Naive thymus-derived CD8-positive, alpha-beta T cell (primary cell): ENCODE measurements at places on chromosomes 4 and X.
A peak's percentile ranks its signal among the peaks of the same experiment; 100 is the strongest.

DNA sequence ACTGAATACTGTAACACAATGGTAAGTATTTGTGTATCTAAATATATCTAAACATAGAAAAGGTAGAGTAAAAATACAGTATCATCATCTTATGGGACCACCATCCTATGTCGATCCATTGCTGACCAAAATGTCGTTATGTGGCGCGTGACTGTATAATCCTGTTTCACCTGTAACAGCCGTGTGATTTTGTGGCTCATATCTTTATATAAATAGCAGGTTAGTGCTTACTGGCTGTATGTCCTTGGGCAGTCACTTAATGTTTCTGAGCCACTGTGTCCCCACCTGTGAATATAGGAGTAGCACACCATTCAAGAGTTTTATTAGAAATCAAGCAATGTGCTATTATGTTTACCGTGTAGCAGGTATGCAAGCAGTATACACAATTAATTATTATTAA, 226.2 kb upstream of the FAT1 start:
- DNase-seq, result no peak

DNA sequence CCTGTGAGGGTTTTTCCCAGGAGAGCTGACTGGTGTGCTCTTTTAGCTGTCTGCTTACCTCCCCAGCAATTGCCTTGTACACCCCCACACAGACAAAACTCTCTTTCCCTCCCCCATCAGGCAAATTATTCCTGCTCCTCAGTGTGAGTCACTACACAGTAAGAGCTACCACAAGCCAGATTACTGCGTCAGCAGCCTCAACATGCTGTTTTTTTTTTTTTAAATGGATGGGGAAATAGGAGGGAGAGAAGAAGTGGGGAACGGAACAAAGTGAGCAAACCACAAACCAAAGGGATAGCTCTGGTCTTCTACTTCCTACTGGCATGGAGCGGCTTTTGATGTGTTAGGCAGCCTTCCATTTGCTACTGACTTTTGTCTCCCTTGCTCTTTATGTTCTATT, 107.5 kb upstream of the ACSL4 start:
- no peak for DNase-seq

DNA sequence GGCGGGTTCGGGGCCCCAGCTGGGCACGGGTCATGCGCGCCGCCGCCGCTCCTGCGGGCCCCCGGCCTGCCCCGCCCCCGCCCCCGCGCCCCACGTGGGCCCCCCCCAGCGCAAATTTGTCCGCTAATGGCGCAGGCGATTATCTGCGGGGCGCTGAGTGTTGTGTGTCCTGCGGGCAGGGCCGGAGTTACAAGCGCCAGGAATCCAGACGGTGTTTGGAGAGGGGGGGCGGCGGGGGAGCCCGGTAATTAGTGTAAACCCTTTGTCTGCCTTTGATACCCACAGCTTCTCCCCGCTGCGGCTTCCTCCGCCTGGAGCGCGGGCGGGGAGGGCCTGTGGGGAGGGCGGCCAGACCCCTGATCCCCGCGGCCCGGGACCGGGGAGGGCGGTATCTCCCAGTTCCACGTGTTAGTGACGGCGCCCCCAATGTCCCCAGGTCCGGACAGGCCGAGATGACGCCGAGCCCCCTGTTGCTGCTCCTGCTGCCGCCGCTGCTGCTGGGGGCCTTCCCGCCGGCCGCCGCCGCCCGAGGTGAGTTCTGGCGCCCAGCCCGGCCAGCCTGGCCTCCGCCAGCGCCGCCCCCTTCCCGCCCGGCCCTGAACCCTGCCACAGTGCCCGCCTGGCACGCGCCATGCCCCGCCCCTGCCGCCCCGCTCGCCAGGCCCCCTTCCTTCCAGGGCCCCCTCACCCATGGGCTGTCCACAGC, 761 bp downstream of the FGFRL1 start:
- DNase-seq, result peak; percentile 12

DNA sequence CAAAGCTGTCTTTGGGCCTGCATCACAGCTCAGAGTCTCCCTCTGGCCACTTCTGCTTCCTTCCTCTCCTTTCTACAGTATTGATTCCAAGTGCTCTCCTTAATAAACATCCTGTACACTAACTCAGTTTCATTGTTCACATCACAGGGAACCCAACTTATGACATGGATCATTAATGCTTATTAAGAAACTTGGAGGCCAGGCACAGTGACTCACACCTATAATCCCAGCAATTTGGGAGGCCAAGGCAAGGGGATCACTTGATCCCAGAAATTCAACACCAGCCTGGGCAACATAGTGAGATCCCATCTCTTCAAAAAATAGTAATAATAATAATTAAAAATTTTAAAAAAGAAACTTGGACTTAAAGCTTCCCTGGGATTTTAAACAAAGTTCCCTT, 89.2 kb upstream of the EFHC2 start:
- DNase-seq, result no peak

DNA sequence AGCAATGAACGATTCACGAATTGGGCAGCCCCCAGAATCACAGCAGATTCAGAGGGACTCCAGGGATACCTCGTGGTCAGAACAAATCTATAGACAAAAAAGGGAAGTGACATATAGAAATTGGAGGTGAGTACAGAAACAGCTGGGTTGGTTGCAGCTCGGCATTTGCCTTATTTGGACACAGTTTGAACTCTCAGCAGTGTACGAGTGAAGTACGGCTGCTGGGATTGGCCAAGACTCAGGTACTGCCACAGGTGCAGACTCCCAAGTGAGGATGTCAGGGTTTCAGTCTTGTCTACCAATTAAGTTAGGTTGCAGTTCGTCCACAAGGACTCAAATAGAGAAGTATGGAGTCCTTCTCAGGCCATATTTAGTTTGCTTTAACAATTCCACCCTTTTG, 28.2 kb downstream of the HTT-AS start:
- no peak for DNase-seq
